ENCODE measurements at places on chromosomes 5 and 9. TPM values are rescaled to one million over a fixed set of nuclear protein-coding genes. Genes with fewer than 3 reads are reported as not detected.

GRCh38 chr5:75965292-75965691, 117.9 kb upstream of the SV2C start:
- no peak for DNase-seq

DNA sequence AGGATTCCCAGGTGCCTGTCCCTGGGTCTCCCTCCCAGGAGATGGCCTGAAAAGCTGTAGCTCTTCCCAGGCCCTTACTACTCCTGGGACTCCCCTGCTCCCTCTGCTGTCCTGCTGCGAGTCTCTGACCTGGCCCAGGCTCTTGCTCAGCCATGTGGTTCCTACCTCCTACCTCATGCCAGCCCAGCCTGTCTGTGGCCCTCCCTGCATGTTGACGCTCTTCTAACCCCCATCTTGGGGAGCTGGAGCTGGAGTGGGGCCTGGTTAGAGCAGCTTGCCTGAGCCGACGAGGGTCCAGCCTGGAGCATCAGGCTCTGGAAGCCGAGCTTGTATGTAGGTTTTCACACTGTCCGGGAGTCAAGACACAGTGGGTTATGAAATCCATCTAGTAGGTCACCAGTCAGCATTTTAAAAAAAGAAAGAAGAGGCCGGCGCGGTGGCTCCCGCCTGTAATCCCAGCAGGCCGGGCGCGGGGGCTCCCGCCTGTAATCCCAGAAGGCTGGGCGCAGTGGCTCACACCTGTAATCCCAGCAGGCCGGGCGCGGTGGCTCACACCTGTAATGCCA, 244.4 kb downstream of the FANCC start:
- no peak for DNase-seq

- no peak for DNase-seq
These were observed 9.5 kb downstream of the KCNV2 start for GRCh38 chr9:2726650-2727340.

GRCh38 chr9:96565671-96566497, 53.8 kb downstream of the CDC14B start:
- no peak for DNase-seq

DNA sequence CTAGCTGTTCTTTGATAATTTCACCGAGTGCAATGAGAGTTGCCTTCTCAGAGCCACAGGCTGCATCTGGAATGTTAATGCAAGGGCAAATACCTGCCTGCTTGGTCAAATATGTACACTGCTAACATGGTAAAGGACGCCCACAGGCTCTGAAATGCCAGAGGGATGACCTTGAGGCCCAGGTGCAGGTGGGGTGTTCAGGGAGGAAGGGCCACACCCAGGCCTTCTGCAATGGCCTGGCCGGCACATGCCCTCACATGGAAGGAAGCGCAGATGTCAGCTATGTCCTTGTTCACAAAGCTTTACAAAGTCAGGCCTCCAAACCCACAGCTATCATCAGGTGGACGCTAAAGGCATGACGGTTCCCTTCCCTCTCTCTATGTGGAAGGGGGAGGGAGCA, 48.6 kb downstream of the HRH2 start:
- no peak for DNase-seq

DNA sequence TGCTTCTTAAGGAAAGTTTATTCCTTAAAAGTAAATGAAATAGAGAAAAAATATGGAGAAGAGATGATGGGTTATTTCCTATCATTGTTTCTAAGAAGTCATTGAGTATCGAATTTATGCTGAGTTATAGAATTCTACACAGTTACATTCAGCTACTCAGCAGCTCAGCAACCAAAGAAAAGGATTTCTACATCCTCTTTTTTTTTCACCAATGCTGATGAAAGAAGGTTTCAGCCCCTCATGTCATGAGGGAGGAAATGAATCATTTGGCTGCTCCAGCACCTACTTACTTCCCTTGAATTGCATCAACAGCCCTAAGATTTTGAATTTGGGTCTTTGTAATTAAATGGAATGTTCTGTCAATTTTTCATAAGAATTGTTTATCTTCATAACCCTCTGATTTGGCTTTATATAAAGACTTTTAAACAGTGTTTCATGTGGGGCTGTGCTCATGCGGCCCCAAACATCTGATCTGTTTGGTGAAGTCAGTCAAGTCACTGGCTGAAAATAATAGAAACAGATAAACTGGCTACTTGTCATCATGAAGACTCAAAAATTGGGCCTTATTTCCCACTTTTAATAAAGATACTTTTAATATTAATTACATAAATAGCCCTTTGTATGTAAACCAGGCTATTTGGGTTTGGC, 18.5 kb upstream of the SNX2 start:
- DNase-seq: no peak

- DNase-seq: no peak
These were observed 8.0 kb downstream of the NUDT2 start for GRCh38 chr9:34337403-34337802.

DNA sequence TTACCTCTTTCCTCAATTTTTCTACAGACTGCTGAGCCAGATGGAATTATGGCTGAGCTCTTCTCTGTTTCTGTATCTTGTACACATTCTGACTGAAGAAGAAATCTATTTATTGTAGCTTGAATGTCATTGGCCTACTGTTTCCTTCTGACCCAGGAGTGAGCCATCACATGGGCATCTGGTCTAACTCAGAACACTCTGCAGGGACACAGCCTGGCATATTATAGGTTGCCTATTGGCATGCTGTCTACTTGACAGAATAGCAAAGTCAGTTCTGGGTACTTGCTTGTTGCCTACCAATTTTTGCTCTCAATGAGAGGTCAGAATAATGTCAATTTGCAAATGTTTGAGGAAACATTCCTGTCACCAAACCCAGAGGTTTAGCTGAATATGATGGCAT, 7.3 kb downstream of the PCDHAC2 start:
- no peak for DNase-seq

DNA sequence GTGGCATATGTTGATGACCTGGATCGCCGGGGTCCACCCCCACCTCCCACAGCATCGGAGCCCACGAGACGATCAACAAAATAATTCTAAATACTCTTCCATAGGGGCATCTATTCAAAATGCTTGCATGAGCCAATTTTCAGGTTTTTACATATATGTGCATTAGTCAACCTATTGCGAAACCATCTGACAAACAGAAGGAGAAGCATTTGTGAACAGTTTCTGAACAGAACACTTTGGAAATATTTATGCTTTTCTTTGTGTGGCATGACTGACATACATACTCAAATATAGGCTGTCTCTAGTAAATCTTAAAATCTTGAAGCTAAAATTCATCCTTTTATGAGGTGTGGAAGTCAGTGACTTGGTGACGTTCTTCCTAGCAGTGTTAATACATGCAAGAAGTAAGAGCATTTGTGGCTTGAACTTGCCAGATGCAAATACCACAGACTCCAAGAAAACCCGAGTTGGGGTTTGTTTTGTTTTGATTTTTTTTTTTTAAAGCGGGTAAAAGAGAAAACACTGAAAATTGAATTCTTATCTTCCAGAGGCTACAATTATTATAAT, 5.3 kb downstream of the GPR151 start:
- no peak for DNase-seq

DNA sequence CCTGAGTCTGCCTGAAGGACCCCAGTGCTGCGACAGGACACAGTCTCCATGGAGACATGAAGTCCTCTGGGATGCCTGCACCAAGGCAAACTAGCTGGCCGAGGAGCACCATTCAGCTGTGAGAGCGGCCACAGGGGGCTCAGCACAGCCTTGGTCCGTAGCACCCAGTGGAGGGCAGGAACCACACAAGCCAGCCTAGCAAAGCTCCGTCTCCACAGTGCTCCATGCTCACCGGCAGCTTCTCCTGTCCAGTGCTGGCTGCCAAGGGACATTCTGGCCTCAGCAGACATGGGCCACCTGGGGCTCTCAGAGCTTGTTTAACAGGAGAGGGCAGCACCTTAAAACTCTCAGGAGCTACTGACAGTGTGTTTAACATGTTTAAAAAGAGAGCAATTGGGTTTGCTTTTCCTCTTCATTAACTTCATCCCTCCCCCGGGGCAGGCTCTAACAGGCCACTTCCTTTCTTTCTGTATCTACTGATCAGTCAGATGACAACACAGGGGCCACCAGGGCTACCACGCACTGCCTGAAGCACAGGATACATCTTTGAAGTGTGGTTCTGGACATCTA, 57.0 kb downstream of the SECISBP2 start:
- DNase-seq: no peak

- DNase-seq: no peak
These were observed 185.8 kb downstream of the CD180 start for GRCh38 chr5:67010684-67011409.

DNA sequence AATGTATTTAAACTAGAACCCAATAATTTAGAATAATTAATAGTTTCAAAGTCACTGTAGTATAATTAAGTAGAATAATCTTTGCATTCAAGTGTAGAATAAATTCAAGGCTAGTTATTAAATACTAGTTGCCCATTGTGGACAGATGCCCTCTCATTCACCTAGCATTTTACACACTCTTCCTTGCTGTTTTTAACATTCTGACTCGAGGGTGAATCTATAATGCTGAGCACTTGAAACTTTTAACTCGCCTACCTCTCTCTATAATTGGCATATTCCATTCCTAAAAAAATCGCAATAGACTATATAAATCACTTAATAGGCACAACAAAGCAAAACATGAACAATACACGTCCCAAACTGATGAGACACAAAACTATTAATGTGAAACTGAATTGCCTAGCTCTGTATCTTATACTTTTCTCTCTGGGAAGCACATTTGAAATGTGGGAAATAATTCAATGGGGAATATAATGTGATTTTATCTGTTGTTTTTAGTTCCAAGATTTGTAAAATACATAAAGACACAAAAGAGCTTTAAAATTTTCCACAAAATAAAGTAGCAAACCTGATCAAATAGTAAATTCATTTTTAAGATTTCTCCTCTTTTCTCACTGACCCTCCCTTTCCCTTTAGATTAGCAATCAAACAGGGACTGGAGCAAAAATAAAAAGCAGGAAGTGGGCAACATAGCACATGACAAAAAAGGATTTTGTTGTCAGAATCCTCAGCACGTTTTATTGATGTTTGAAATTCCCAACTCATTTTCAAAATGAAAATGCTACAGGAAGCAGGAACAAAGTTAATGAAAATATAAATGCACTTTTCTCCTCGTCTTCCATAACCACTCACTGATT, 295.6 kb downstream of the PDE4D start:
- no peak for DNase-seq

GRCh38 chr5:28734396-28734795, 1696.0 kb upstream of the CDH9 start:
- DNase-seq: no peak

DNA sequence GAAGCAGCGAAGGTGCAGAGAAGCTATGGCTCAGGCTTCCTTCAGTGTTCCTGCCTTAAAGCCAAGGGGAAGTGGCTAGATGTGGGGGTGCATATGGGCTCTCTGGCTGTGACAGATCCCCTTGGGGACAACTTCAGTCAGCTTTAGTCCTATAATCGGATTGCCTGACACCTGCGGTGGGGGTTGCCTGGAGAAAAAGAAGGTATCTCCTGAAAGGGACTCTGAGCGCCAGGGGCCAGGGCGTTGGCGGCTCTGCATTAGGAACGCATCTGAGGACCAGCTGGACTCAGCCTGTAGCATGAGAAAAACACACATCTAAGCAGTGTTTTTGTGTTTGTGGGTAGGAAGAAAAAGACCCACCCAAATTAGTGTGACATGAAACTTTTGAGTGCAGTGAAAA, 84.3 kb upstream of the OTULINL start:
- no peak for DNase-seq

DNA sequence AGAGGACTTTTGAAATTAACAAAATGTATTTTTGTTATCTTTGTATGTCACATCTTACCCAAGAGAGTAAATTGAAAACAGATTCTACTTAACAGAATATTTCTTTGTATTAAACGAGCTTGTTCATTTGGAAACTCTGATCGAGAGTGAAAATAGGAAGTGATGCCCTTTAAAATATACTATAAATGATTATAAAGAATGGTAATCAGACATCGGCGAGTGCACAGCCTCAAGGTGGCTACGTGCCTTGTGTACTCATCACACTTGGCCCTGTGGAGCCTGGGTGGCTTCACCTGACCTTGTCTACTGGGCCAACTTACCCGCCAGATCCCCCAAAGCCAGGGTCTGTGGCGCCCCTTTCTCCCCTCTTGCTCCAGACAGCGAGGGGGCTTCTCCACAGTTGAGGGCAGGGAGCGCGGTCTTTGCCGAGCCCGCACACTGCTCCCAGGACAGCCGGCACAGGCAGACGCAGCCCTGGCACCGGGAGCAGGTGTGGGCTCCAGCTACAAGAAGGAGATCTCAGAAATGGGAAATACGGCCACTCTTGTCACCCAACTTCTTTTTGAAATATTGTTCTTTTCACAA, 243.2 kb downstream of the CEMIP2 start:
- DNase-seq: no peak

DNA sequence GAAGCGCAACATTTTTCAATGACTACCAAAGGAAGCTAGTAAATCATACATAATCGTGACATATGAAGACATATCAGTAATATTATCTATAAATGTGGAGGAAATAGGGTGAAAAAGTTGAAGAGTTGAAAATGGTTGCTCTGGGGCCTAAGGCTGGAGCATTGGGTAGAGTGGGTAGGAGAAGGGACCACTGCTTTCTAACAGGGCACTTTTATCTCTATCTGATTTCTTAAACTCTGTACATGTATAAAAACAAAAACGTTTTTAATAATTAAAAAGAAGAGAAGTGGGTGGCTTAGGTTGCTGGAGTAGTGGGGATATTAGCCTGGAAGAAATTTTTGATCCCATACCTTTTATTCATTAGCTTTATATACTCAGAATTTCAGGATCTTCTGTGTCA, 44.2 kb upstream of the ITGA1 start:
- no peak for DNase-seq

DNA sequence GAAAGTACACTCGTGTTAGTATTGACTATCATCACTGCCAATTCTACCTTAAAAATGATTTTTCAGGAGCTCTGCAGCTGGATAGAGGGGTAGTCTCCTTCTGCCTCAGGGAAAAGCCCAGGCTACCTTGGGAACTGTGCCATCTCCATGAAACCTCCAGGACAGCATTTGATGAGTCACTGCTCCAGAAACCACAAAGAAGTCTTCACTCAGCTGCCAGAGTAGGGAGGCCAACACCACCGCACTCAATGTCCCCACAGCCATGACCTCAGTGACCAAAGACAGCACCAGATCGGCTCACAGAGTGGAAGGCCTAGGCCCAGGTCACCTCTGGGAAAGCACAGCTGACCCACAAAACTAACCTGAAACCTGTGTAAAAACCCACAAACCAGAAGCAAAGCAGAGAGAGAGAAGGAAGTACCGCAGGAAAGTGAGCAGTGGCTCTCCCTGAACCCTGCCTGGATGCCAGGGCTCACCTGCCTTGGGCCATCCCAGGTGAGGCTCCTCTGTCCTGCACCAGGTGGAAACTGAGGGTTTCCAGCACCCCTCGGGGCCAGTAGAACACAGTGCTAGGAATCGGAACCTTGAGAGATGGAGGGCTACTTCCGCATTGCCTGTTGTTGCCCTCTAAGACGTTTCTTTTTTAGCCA, 30.0 kb downstream of the S1PR3 start:
- DNase-seq: no peak

GRCh38 chr5:136511046-136511445, 145.7 kb upstream of the TRPC7 start:
- no peak for DNase-seq

- DNase-seq: peak; percentile 29
These were observed 189.7 kb downstream of the DCP2 start for GRCh38 chr5:113166261-113166660.

ZBED3 gene
- polyA plus RNA-seq: 27.4 TPM

HTR4 gene
- polyA plus RNA-seq: 0.91 TPM

SLC35A4 gene
- polyA plus RNA-seq: 69.8 TPM

FGFR4 gene
- polyA plus RNA-seq: 152 TPM

PTGES gene
- 6.8 TPM for polyA plus RNA-seq

STKLD1 gene
- polyA plus RNA-seq: 3.5 TPM

NDST1 gene
- polyA plus RNA-seq: 71.2 TPM

GHR gene
- 18.2 TPM for polyA plus RNA-seq

SLC25A2 gene
- 0.08 TPM for polyA plus RNA-seq

RNF183 gene
- polyA plus RNA-seq: 0.63 TPM

GLRA1 gene
- 0.09 TPM for polyA plus RNA-seq
